ENCODE measurements at places on chromosomes 12 and 14. TPM values are rescaled to one million over a fixed set of nuclear protein-coding genes. Genes with fewer than 3 reads are reported as not detected.

Gene PTGDR
- total RNA-seq, result 1.3 TPM

Gene RPS29
- total RNA-seq, result 3,974 TPM

DNA sequence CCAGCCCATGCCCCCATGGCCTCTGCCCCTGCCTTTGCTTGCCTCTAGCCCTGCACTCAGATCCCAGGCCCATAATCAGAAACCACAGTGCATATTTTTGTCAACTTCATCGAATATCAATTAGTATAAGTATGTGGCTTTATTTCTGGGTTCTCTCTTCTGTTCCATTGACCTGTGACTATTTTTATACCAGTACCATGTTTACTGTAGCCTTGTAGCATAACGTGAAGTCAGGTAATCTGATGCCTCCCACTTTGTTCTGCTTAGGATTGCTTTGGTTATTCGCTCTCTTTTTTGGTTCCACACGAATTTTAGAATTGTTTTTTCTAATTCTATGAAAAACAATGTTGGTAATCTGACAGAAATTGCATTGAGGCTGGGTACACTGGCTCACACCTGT is 14.9 kb downstream of the EEA1 start:
- no peak overlapping the region for H3K4me3 ChIP-seq
- H3K27me3 ChIP-seq, result no peaks in the 10 kb centered on the region
- no peaks in the 10 kb centered on the region for H3K36me3 ChIP-seq
- DNase-seq, result no peak

Gene BIN2
- total RNA-seq, result 10.9 TPM

Gene DIO3
- total RNA-seq, result 2.4 TPM
